ENCODE measurements at places on chromosomes 5 and 9.

DNA sequence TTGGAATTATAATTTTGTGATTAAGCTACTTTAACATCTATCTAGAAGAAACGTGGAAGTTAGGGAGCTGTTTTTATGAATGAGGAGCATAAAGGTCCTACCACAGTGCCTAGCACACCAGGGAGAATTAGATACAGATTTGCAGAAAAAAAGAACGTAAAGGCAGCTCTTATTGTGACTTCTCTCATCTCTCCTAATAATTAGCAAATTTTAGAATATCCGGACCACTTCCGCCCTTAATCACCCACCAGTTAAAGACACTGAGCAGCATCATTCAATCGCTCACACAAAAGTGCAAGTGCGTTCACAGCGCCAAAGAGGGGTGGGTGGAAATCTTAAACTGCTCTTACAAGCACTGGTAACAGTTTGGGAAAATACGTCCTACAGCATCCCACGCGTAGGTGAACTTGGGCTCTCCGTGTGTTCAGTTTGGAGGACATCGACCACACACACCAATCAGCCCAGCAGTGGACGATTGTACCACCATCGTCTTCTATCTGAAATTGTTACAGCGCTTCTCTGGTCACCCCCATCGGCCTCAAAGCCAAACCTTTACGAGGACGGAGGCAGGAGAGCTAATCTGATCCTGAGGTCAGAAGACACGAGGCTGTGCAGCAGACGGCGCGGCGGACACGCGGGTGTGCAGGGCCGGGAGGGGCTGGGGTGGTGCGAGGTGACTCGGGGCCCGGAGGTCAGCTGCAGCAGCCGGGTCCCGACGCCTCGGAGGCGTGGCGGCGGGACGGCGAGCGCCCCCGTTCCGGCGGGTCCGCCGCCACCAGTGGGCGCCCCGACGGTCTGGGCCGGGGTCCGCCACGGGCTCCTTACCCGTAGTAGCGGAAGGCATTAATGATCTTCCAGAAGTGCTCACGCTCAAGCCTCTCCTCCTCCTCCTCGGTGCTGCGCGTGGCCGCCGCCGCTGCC lies 646 bp downstream of the CARNMT1 start:
- H3K27ac ChIP-seq, result peak overlapping the region; percentile 72
- no peaks in the 10 kb centered on the region for H3K36me3 ChIP-seq
- peak overlapping the region; percentile 58 for H3K4me3 ChIP-seq
- no peaks in the 10 kb centered on the region for H3K4me1 ChIP-seq
- peak; percentile 45 for DNase-seq

DNA sequence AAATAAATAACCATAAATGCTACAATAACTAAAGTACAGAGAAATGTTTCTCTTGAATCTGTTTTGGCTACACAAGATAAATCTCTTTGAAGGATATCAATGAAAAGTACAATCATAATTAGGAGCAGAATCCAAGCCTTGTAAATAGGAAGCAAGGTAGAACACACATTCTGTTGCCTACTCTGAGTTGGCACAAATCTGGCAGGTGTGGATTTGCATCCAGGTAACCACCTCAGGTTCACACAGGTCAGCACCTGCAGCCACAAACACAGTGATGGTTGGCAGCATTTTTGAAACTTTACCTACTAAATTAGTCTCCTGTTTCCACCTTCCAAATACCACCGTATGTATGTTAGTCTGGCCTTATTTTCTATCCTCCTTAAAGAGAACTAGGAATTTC lies 105.3 kb upstream of the PIK3R1 start:
- H3K36me3 ChIP-seq, result no peaks in the 10 kb centered on the region
- H3K27me3 ChIP-seq, result no peaks in the 10 kb centered on the region
- no peak overlapping the region for H3K27ac ChIP-seq
- no peak overlapping the region for H3K4me3 ChIP-seq
- 0 out of 2 replicates have a peak, but pooled peaks cover 2% of the 10 kb centered on the region for H3K4me1 ChIP-seq
- DNase-seq, result no peak

- peaks cover 26% of the 10 kb centered on the region for H3K27me3 ChIP-seq
- H3K4me3 ChIP-seq, result peak overlapping the region; percentile 47
- no peaks in the 10 kb centered on the region for H3K36me3 ChIP-seq
These were observed 543 bp downstream of the ST8SIA4 start for GRCh38 chr5:100902440-100903038.

GRCh38 chr5:128799945-128800344 lies 165.3 kb upstream of the SLC27A6 start:
- H3K36me3 ChIP-seq, result no peaks in the 10 kb centered on the region
- H3K4me3 ChIP-seq, result no peak overlapping the region
- H3K27ac ChIP-seq, result no peak overlapping the region
- no peaks in the 10 kb centered on the region for H3K4me1 ChIP-seq
- H3K27me3 ChIP-seq, result no peaks in the 10 kb centered on the region

- no peak for DNase-seq
- H3K4me1 ChIP-seq, result no peaks in the 10 kb centered on the region
- H3K27ac ChIP-seq, result no peak overlapping the region
- H3K4me3 ChIP-seq, result no peak overlapping the region
These were observed 267.5 kb upstream of the GRIA1 start for GRCh38 chr5:153222936-153223335.
